Fibroblast of the aortic adventitia (primary cell): ENCODE measurements at places on chromosomes 1 and 21. TPM values are rescaled to one million over a fixed set of nuclear protein-coding genes. Genes with fewer than 3 reads are reported as not detected.

The ATP6V1G3 gene
- not detected in 2 replicates for total RNA-seq

The TAS1R1 gene
- not detected in 2 replicates for total RNA-seq

The GBP6 gene
- total RNA-seq = not detected in 2 replicates

The PYGO2 gene
- 7.8 and 18.0 TPM in 2 replicates for total RNA-seq

The WNT9A gene
- total RNA-seq = 0.41 and 0.99 TPM in 2 replicates

The CLIC6 gene
- 0.18 TPM in 1 of 2 replicates, not detected in the other for total RNA-seq

The WDR4 gene
- 11.9 and 12.8 TPM in 2 replicates for total RNA-seq

The CNTN2 gene
- total RNA-seq = not detected in 2 replicates
